ENCODE measurements at places on chromosomes 12 and 14.

DNA sequence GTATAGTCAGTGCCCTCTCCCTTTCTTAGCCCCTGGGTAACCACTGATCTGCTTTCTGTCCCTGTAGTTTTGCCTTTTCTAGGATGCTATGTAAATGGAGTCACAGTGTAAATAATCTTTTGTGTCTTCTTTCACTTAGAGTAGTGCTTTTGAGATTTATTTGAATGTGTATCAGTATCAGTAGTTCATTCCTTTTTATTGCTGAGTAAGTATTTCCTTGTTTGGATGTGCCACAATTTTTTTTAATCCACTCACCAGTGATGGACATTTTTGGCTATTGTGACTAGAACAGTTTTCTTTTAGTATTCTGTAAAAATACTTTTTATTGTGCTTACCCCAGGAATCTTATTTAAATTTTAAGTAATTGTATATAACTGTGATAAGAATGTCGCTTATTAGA is 3.4 kb downstream of the MARK3 start:
- no peak for DNase-seq

GRCh38 chr12:76113800-76114757 is 29.6 kb upstream of the NAP1L1 start:
- DNase-seq = no peak

DNA sequence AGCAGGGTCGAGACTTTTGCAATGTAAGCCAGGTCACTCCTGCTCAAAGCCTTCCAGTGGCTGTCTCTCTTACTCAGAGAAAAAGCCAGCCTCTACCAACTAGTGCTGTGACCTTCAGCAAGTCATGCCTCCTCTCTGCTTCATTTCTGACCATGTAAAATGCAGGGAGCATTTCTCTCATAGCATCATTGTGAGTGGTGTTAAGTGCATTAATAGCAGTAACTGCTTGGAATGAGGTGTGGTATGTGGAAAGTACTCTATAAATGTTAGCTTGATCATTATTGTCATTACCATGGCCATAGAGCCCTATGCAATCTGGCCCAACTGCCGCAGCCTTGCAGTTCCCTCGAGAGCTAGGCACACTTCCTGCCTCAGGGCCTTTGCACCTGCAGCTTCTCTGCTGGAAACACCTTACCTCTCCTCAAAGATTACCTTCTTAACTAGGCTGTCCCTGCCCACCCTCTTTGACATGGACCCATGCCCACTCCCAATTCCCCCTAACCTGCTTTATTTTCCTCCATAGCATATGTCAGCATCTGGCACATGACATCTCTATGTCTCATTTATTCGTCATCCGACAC is 10.9 kb downstream of the PLEKHD1 start:
- DNase-seq = no peak

DNA sequence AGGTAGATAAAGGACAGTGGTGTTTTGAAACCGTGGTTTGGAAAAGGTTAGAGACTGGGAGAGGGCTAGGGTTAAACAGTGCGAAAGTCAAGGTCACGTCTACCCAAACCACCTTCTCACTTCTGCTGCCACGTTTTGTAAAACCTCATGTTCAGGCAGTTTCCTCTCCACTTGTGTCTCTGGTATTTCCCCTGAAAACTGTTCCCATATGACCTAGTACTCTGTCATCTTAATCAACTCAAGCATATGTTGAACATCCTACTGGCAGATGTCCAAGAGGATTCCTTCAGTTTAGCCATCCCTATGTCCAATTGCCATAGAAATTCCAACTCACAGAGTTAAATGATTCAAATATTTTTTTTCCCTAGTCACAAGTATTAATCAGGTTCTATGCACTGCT is 17.4 kb downstream of the CLEC4C start:
- no peak for DNase-seq

DNA sequence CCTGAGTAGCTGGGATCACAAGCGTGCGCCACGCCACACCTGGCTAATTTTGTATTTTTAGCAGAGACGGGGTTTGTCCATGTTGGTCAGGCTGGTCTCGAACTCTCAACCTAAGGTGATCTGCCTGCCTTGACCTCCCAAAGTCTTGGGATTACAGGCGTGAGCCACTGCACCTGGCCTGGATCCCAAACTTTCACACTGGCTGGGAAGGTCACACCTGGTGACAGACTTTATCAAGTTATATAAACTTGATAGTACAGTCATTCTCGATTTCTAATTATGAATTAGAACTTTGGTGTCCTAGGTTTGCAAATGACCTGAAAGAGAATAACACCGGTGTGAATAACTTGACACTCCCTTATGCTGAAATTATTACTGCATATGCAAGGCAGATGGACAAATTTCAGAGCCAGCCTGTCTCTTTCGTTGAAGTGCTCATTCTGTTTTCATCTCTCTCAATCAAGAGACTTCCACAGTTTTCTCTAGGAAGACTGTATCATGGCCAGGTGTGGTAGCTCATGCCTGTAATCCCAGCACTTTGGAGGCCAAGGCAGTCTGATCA is 5.9 kb downstream of the PLBD1 start:
- no peak for DNase-seq

- DNase-seq = no peak
Observed at GRCh38 chr12:88035907-88036289, 6.7 kb upstream of the C12orf50 start.

GRCh38 chr12:107411792-107412535 is 273.6 kb upstream of the PWP1 start:
- no peak for DNase-seq

GRCh38 chr12:8698879-8699278 is 1.1 kb downstream of the RIMKLB start:
- DNase-seq = no peak

- no peak for DNase-seq
Observed at GRCh38 chr12:122183588-122183940, 641 bp downstream of the LRRC43 start.

- DNase-seq = peak; percentile 24
Observed at GRCh38 chr14:78356391-78356790, 186.2 kb downstream of the NRXN3 start.

- DNase-seq = no peak
Observed at GRCh38 chr12:68170726-68171125, 11.2 kb upstream of the IFNG start.

- DNase-seq = no peak
Observed at GRCh38 chr12:82008251-82008650, 249.1 kb upstream of the PPFIA2 start.

DNA sequence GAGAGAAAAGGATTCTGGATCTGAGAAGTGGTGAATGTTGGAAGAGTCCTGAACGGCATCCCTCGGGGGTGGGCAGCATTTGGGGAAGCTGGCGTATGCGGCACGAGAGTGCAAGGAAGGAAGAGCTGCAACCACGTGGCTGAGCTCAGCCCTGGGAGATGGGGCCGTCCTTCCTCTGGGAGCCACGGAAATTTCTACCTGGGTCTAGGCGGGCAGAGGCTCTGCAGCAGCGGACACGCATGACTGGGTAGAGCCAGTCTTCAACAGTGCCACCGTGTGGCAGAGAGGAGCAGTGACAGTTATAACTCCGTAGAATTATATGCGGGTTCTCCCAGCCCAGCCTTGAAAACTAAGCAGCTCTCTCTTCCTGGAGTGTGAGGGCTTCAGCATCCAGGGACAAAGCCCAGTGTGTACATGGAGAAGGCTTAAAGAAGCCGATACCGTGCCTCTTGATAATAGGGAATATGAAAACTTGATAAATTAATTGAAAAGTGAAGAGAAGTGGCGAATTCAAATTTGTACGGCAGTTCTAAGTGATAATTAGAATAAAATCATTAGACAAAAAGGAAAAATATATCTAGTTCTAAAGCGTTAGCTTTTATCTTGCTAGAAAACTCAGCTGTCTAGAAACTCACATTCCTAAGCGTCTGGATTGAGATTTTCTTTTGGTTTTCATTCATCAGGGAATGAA is 82.9 kb upstream of the STXBP6 start:
- DNase-seq = peak; percentile 70

- no peak for DNase-seq
Observed at GRCh38 chr12:41621291-41621690, 433.2 kb downstream of the PDZRN4 start.

DNA sequence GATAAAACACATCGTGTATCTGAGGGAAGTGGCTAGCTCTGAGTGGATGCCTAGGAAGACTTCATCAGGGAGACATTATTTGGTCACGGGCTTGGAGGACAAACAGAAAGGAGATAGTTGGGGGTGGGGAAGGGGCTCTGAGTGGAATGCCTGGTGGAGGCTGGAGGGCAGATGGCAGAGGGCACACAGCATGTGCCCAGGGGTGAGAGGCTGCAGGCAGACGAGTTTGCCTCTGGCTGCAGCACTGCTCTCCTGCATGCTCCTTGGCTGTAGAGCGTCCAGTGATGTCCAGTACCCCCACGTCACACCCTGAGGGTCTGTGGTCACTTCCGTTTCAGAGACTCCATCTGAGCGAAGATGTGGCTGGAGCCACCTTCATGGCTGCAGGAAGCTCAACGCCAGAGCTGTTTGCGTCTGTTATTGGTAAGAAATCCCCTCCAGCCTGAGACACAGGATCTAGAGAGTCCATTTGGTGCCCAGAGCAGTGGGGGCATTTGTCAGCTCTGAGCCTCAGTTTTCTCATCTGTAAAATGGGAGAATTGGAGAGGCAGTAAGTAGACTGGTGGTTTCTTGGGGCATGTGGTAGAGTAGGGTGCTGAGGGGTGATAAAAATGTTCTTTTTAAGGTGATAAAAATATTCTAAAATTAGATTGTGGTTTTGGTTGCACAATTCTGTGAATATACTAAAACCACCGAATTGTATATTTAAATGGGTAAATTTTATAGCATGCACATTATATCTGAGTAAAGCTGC is 71.7 kb upstream of the RIN3 start:
- no peak for DNase-seq

DNA sequence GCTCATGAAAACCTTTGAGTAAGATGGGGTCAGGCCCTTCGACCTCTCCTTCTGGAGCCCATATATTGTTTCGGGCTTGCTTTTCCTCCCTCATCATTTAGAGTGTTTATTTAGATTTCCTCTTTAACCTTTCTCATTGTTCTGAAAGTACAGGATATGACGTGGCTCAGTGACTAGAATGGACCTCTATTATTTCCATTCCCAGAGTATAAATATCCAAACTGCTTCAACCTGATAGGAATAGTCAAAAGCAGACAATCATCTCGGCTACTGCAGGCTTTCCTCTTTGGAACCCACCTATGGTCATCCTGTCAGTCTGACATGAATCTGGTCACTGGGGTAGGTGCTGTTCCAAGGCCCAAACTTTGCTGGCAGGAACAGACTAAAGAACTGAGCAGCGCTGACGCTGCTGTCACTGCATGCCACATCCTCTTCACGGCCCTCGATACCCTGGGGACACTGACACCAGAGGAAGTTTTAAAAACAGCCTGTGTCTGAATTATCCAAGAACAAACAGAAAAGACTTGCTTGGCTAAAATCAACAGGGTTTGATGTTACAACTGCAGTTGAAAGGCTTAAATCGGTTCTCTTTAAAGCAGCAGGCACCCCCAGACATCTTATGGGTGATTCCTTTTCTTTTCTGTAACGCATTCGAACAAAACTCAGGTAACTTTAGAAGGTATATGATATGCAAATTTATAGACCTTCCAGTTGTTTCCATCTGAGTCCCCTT is 5.0 kb upstream of the DDX47 start:
- DNase-seq = no peak

DNA sequence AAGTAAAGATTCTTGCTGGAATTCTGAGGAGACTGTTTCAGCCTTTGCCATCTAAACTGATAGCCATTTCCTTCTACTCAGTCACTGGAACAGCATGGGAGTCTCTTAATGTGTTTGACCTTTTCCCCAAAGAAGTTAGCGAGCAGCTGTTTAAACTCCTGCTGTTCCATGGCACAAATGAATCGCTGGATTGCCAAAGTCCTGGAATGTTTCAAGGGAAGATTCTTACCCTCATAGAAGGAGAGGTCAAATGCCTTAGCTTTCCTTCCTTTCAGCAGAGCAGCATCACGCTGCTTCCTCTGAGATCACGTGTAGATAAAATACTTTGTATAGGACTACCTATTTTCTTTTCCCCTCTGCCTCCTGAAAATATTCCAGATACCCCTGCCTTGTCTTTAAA is 10.5 kb upstream of the NR2C1 start:
- no peak for DNase-seq

DNA sequence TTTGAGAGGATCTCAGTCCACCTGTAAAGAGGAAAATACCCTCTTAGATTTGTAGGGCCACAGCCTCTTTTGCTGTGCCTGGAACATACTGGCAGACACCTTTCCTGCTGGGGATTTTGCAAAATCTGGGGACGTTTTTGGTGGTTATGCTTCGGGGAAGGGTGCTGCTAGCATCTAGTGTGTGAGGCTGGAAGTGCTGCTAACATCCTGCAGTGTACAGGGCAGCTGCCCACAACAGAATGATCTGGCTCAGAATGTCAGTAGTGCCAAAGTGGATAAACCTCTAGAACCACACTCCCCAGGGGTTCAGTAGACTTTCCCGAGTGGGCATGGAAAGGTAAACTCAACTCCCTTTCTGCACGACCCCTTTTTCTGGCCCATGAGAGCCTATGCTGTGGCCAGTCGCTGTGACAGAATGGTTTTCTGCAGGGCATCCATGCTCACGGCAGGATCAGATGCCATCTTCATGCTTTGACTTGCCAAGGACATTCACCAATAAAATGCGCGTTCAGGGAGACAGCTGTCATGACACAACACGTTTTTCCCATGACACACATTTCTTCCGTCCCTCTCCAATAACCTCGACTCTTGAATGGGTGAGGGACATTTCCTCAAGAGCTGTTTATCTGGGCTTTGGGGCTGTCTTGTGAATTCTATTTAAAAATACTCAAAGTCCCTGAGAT is 240.9 kb downstream of the RGS6 start:
- no peak for DNase-seq

DNA sequence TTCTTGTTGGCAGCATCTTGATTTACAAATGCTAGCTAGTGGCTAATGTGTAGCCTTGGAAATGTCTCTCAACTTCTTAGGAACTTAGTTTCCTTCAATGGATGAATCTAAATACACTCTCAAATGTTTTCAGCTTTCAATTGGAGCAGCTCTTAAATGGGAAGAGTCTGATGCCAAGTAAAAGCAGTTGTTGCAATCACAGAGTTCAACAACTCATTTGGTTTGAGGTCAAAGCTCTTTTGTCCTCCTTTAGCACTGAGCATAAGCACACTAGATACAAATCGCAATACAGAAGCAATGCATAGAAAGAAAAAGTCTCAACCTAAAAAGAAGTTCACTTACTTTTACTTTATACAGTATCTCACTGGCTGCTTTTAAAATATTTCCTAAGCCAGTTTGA is 986.1 kb upstream of the FLRT2 start:
- DNase-seq = no peak

DNA sequence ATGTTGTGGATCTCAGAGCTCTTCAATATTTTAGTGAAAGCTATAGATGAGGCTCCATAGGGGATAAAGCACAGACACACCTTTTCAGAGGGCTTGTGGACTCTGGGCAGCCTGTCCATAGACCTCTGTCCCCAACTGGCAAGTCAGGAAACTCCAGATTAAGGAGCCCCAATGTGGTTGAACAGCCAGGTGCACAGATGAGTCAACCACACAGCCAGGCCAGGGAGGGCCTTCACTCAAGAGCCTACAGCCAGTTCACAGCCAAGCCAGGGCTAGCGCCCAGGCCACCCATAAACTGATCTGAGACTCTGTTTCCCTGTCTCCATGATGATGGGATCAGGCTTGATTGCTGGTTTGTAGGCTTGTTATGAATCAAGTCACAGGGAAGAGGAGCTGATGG is 1.0 kb upstream of the BDKRB2 start:
- DNase-seq = no peak
